ENCODE measurements at places on chromosomes 1 and 21. TPM values are rescaled to one million over a fixed set of nuclear protein-coding genes. Genes with fewer than 3 reads are reported as not detected.

Gene SLC45A3
- 23.3 TPM for total RNA-seq

Gene MROH7
- 15.1 TPM for total RNA-seq

Gene KRTAP12-2
- not detected for total RNA-seq

Gene DNALI1
- 2.9 TPM for total RNA-seq

Gene PSMG1
- 14.3 TPM for total RNA-seq

Gene GNAT2
- total RNA-seq, result not detected

Gene TBX15
- not detected for total RNA-seq

Gene POTED
- not detected for total RNA-seq

Gene COL24A1
- 2.0 TPM for total RNA-seq

Gene NPR1
- 6.6 TPM for total RNA-seq

Gene TOMM40L
- 5.8 TPM for total RNA-seq

Gene SEC16B
- 53.9 TPM for total RNA-seq

Gene LRRIQ3
- not detected for total RNA-seq

GRCh38 chr1:181592255-181592859, 109.0 kb downstream of the CACNA1E start:
- H3K4me3 ChIP-seq, result no peak overlapping the region
- no peak for DNase-seq
- H3K4me1 ChIP-seq, result no peaks in the 10 kb centered on the region
- H3K27ac ChIP-seq, result no peak overlapping the region

- no peak overlapping the region for H3K27ac ChIP-seq
- H3K4me3 ChIP-seq, result no peak overlapping the region
- H3K36me3 ChIP-seq, result no peaks in the 10 kb centered on the region
- DNase-seq, result no peak
These were observed 16.1 kb downstream of the OLFML3 start for GRCh38 chr1:113995382-113995781.

GRCh38 chr1:176560681-176561080, 97.7 kb downstream of the PAPPA2 start:
- no peak overlapping the region for H3K4me3 ChIP-seq
- H3K4me1 ChIP-seq, result peaks cover 8% of the 10 kb centered on the region
- no peak for DNase-seq
- no peaks in the 10 kb centered on the region for H3K27me3 ChIP-seq

- DNase-seq, result no peak
- no peak overlapping the region for H3K4me3 ChIP-seq
- H3K27ac ChIP-seq, result no peak overlapping the region
- H3K27me3 ChIP-seq, result no peaks in the 10 kb centered on the region
These were observed 869.6 kb upstream of the ADGRL2 start for GRCh38 chr1:80931178-80931577.

DNA sequence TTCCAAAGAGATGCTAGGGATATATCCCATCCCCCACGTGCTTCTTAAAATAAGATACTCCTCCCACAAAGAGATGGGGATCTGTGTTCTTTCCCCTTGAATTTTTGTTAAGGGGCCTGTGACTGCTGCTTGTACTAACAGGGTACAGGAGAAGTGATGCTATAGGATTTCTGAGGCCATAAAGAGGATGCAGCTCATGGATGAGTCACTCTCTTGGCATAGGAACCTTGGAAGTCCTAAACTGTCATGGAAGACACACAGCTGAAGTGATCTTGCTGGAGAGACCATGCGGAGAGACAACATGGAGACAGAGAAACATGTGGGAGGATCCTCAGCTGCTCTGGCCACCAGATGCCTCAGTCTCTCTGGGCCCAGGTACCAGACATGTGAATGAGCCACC, 157.2 kb downstream of the S1PR1 start:
- no peaks in the 10 kb centered on the region for H3K4me1 ChIP-seq
- H3K36me3 ChIP-seq, result no peaks in the 10 kb centered on the region
- H3K27me3 ChIP-seq, result peaks cover 3% of the 10 kb centered on the region
- H3K4me3 ChIP-seq, result no peak overlapping the region
- no peak overlapping the region for H3K27ac ChIP-seq

DNA sequence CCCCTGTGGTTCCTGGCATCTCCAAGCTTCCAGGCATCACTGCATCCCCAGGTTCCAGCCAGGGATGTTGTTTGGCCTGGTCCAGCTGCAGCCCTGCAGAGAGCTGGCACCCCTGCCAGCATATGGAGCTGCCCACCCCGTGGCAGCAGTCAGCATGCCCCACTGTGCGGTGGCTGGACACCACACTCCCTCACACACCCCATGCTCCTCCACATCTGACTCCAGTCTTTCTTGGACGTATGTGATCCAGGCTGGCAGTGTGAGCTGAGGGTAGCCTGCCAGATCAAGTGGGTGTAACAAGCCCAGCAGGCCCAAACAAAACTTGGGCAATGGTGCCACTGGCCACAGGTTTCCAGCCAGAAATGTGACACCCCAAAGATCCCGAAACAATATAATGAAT, 620.4 kb downstream of the RWDD3 start:
- no peak overlapping the region for H3K4me3 ChIP-seq
- H3K27me3 ChIP-seq, result no peaks in the 10 kb centered on the region
- no peaks in the 10 kb centered on the region for H3K4me1 ChIP-seq
- no peak overlapping the region for H3K27ac ChIP-seq
- no peaks in the 10 kb centered on the region for H3K36me3 ChIP-seq

GRCh38 chr1:53891678-53892077, 2.1 kb upstream of the YIPF1 start:
- H3K36me3 ChIP-seq, result peaks cover 11% of the 10 kb centered on the region
- no peaks in the 10 kb centered on the region for H3K27me3 ChIP-seq
- no peak for DNase-seq
- H3K4me1 ChIP-seq, result peaks cover 10% of the 10 kb centered on the region
- no peak overlapping the region for H3K27ac ChIP-seq

- no peaks in the 10 kb centered on the region for H3K36me3 ChIP-seq
- no peak overlapping the region for H3K27ac ChIP-seq
- no peak overlapping the region for H3K4me3 ChIP-seq
These were observed 161.8 kb upstream of the B3GALT2 start for GRCh38 chr1:193348091-193348768.

DNA sequence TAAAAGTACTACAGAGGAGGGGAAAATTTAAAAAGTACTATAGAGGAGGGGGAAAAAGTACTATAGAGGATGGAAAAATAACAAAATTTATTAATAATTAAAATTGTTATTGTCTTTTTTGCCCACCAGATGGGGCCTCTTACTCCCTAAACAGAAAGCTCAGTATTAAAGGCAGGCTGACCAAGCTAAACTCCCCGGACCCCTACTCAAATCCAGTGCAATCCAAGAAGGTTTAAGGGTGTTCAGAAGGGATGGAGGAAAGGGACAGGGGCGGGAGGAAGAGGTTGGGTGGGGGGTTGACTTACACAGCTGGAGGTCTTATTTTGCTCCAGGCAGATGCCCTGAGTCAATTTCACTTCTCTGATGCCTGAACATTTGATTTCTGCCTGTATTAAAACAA, 13.7 kb downstream of the CD34 start:
- peak overlapping the region; percentile 44 for H3K27ac ChIP-seq
- no peak for DNase-seq
- no peaks in the 10 kb centered on the region for H3K27me3 ChIP-seq
- H3K4me1 ChIP-seq, result no peaks in the 10 kb centered on the region
- no peak overlapping the region for H3K4me3 ChIP-seq

DNA sequence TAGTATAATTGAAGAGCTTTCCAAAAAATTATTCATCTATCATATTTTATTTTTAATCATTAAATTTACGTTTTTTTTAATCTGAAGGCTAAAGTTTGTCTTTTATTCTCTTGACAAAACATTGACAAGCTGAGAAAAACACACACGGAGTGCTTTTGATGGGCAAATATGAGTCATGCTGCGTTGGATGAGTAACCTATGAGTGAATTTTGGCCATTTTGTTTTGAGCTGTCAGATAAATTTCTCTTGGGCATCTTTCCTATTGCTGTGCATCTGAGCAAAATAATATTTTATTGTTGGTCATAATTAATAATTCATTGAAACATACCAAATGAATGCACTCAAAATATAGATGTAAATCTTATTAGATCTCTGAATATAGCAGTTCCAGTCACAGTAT, 1144.1 kb upstream of the ADGRL2 start:
- no peaks in the 10 kb centered on the region for H3K27me3 ChIP-seq
- H3K27ac ChIP-seq, result no peak overlapping the region
- no peaks in the 10 kb centered on the region for H3K36me3 ChIP-seq
- DNase-seq, result no peak

GRCh38 chr21:23480591-23481270, 2126.6 kb downstream of the MRPL39 start:
- no peak overlapping the region for H3K4me3 ChIP-seq
- H3K27me3 ChIP-seq, result no peaks in the 10 kb centered on the region
- DNase-seq, result no peak
- no peaks in the 10 kb centered on the region for H3K36me3 ChIP-seq

GRCh38 chr1:117658676-117659075, 52.8 kb downstream of the TENT5C start:
- peaks cover 19% of the 10 kb centered on the region for H3K4me1 ChIP-seq
- no peak overlapping the region for H3K4me3 ChIP-seq
- no peaks in the 10 kb centered on the region for H3K27me3 ChIP-seq
- H3K27ac ChIP-seq, result no peak overlapping the region

DNA sequence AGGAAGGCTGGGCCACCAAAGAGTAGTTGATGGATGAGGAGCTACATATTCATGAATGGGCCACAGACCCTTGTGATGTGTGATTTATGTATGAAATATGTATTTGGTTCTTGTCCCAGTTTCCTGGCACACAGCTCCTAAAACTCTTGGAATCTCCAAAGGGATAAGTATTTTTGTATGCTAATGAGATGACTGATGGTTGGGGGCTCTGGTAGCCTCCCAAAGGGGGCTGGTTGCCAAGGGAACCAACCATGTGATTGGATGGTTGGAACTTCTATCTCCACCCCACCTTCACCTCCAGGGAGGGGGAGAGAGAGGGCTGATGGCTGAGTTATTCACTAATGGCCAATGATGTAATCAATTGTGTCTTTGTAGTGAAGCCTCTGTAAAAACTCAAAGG, 77.1 kb downstream of the ZNF281 start:
- H3K27ac ChIP-seq, result no peak overlapping the region
- no peaks in the 10 kb centered on the region for H3K27me3 ChIP-seq
- DNase-seq, result no peak
- peaks cover 9% of the 10 kb centered on the region for H3K4me1 ChIP-seq

DNA sequence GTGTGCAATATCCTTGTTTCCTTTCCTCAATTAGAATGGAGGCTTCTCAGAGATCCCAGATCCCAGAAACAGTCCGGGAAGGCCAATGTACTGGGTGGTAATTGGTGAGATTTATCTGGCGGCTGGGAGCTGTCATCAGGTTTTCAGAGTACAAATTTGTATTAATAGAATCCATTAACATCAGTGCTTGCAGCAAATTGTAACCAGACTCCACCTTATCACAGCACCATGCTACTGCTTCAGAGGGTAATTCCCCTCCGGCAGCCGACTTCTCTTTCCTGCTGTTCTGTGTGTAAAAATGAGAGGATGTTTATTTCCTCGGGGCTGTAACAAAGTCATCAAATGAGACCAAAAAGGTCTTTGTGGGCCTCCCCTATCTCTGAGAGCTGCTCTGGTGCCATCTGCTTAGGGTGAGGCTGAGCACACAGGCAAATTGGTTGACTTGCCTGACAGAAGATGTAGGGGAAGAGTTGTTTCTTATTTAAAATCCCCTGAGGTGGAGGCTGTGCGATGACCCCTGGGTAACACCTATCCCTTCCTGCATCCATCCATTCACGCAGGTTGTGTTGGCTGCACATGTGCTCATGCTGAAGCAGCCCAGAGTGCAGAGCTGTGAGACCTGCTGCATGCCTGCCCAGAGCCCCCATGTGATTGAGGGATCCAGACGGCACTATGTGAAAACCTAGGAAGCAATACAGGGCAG, 19.2 kb downstream of the NFASC start:
- H3K27ac ChIP-seq, result peak overlapping the region; percentile 44
- no peak for DNase-seq
- no peak overlapping the region for H3K4me3 ChIP-seq
- no peaks in the 10 kb centered on the region for H3K36me3 ChIP-seq
- H3K4me1 ChIP-seq, result peaks cover 28% of the 10 kb centered on the region
- H3K27me3 ChIP-seq, result no peaks in the 10 kb centered on the region

DNA sequence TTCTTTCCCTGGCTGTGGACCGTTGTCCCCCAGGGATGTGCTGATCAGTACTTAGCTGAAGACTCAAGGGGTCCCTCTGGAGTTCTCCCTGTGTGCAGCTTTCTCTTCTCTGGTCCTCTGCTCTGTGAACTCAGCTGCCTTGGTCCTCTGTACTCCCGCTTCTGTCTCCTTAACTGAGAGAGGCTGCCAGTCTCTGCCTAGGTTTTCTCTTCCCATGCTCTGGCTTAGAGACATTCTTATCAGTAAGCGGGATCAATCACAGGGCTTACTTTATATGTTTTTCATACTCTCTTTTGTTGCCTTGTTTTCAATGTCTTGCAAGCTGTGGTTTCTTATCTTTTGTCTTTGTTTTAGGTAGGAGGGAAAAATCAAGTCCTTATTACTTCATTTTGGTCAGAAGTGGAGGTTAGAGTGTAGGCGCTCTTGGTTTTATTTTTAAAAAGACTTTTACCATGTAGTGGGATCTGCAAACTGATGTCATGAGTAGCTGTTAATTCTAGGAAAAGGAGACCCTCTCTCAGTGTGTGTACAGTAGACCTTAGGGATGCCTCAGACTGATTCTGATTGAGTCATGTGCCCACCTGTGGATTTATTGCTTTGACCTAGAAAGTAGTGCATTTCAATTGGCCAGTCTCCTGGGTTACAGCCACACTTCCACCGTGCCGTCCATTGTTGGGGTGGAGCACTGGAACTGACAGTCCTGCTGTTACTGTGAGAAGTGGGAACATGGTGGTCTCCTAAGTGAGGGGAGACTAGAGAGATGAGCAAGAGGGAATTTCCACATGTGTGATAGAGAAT, 46.6 kb downstream of the TTC3 start:
- peaks cover 38% of the 10 kb centered on the region for H3K4me1 ChIP-seq
- no peak overlapping the region for H3K4me3 ChIP-seq
- no peaks in the 10 kb centered on the region for H3K27me3 ChIP-seq
- H3K27ac ChIP-seq, result peak overlapping the region; percentile 14
- H3K36me3 ChIP-seq, result peaks cover 16% of the 10 kb centered on the region

DNA sequence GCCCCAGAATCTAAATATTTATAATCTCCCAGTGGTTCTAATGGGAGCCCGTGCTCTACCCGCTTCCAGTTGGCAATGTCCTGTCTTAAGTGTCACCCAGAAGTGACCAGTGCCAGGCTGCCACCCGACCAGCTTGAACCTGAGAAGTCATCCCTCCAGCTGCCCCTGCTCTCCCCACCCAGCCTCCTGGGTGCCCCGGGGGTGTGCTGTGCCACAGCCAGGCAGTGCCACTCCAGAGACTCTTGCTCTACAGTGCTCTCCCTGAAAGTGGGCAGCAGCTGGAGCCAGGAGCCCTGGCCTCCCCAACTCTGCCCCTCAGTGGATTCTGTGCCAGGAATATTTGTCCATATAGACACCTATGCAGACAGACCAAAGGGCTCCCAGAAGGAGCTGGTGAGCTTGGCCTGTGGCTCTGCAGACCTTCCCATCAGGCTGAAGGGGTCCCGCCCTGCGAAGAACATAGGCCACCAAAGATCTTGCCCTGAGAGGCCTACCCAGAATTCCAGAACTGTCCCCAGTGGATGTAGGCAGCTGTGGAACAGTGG, 9.0 kb upstream of the EPS8L3 start:
- no peak overlapping the region for H3K4me3 ChIP-seq
- no peaks in the 10 kb centered on the region for H3K27me3 ChIP-seq

Data from stomach (tissue), 19 donors.